ENCODE measurements at places on chromosomes 5 and 9. TPM values are rescaled to one million over a fixed set of nuclear protein-coding genes. Genes with fewer than 3 reads are reported as not detected.

DNA sequence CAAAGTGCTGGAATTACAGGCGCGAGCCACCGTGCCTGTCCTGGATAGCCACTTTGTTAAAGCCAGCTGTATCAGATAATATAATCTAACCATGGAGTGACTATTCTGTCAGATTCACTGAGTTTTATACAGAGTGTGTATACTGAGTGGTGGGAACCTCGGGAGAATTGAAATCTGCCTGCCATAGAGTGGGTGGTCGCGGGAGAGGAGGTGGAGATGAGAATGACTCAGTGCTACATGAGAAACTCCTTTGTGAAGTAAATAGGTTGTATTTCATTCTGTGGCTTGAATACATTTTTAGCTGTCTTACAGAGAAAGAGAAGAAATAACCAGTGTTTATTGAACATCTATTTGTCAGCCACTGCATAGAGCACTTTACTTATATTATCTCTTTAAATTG is 26.4 kb downstream of the ATP6V0E1 start:
- DNase-seq, result no peak
- no peak overlapping the region for H3K4me3 ChIP-seq
- H3K27ac ChIP-seq, result no peak overlapping the region
- no peaks in the 10 kb centered on the region for H3K27me3 ChIP-seq
- H3K36me3 ChIP-seq, result peaks cover 6% of the 10 kb centered on the region

DNA sequence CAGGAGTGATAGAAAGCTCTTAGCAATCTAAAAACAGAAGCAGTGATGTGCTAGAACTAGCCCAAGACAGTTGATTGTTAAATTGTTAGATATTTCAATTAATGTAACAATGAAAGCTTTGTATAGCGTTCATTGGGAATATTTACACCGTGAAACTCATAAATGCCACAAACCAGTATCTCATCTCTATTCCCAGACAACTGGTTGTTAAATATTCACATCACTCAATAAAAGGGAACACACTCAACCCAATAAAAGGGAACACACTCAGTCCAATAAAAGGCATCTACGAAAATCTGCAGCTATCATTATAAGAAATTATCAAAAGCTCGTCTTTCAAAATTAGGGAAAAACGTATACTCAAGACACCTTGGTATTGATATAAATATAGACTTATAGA is 270.9 kb downstream of the CYLC2 start:
- no peak for DNase-seq
- H3K36me3 ChIP-seq, result no peaks in the 10 kb centered on the region
- no peak overlapping the region for H3K4me3 ChIP-seq
- H3K4me1 ChIP-seq, result no peaks in the 10 kb centered on the region
- no peaks in the 10 kb centered on the region for H3K27me3 ChIP-seq

DNA sequence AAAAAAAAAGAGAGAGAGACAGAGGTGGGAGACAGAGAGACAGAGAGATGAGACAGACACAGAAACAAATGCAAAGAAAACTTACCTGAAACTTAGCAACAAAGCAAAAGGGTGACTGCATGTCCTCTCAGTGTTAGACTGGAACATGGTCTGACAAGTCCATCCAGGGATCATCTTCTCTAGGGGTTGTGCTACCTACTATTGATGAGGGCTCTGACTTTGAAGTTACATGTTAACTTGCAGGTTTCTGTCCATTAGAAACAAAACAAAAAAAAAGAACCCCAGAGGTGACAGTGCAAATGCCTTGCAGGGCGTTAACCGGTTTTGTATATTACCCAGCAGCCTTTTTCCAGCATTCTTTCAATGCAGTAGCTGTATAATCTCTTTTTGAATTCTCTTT is 13.6 kb upstream of the SPARC start:
- H3K4me1 ChIP-seq, result no peaks in the 10 kb centered on the region
- no peak for DNase-seq
- H3K4me3 ChIP-seq, result no peak overlapping the region
- no peaks in the 10 kb centered on the region for H3K36me3 ChIP-seq

DNA sequence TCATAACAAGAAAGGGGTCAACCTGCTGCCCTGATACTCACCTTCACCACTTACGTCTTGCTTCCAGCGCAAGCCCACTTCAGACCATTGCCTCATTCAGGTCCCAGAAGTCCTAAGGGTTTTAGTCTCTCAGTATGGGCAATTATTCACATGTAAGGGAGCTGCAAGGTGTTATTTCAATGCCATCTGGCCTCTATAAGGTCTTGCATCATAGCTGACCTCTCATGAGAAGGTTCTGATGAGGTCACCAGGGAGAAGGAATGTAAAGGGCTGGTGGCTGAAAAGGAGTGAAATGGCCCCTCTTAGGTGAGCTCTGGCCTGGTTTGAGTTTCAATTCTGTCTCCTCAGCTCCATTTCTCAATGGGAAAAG is 1.5 kb upstream of the MARCHF3 start:
- no peak overlapping the region for H3K4me3 ChIP-seq
- no peaks in the 10 kb centered on the region for H3K36me3 ChIP-seq
- DNase-seq, result no peak
- peaks cover 34% of the 10 kb centered on the region for H3K4me1 ChIP-seq

DNA sequence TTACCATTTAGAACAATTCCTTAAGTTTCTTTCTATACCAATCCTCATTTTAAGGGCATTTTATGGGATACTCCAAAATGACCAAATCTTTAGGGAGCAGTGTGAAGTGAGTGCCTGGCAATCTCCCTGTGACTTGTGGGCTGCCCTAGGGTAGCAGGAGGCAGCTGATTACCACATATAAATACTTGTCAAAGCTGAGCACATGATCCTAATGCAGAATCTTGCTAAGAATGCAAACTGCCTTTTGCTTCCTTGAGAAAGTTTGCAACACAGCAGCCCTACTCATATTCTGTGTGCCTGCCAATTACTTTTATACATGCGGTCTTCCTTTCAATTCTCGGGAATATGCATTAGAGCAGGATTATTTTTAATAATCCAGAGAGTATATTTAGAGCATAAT is 18.2 kb upstream of the NREP start:
- H3K4me1 ChIP-seq, result no peaks in the 10 kb centered on the region
- H3K27ac ChIP-seq, result no peak overlapping the region
- H3K27me3 ChIP-seq, result no peaks in the 10 kb centered on the region

DNA sequence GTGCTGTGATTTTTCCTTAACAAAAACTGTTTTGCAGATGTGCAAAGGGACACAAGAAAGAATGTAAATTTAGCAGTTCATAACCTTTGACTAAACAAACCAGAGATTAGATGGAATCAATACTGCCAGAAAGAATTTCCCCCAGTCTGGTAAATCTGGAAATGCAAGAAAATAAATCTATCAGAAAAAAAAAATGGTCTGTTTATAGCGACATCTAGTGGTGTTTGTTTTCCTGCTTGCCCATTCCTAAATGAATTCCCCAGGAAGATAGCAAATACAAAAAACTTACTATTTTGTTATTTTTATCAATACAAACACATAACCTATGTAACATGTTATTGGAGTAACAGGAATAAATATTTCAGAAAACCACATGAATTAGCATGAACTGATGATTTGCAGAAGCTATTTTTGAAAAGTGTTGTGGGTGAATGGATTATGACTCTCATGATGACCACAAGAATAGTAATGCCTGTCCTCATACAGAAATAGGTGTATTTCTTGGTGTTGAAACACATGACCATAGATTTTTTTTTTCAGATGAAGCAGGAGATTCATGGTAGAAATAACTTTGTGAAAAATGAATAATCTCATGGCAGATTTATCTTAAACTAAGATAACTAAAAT is 1703.8 kb downstream of the MAT2B start:
- no peaks in the 10 kb centered on the region for H3K36me3 ChIP-seq
- no peaks in the 10 kb centered on the region for H3K27me3 ChIP-seq
- no peaks in the 10 kb centered on the region for H3K4me1 ChIP-seq
- H3K27ac ChIP-seq, result no peak overlapping the region

GRCh38 chr9:95896580-95896979 is 21.1 kb downstream of the ERCC6L2 start:
- H3K4me1 ChIP-seq, result peaks cover 5% of the 10 kb centered on the region
- no peak for DNase-seq
- H3K27me3 ChIP-seq, result no peaks in the 10 kb centered on the region
- no peak overlapping the region for H3K4me3 ChIP-seq

ANKRD31 gene
- total RNA-seq, result 0.52 TPM

All from CD4-positive, CD25-positive, alpha-beta regulatory T cell (primary cell).